Endodermal cell (in vitro differentiated cells): ENCODE measurements at places on chromosomes 7 and 10. TPM values are rescaled to one million over a fixed set of nuclear protein-coding genes. Genes with fewer than 3 reads are reported as not detected.

LIPJ gene
- 0.09 TPM in 1 of 3 replicates, not detected in the others for total RNA-seq

SCIN gene
- total RNA-seq = not detected in 3 replicates

DNA sequence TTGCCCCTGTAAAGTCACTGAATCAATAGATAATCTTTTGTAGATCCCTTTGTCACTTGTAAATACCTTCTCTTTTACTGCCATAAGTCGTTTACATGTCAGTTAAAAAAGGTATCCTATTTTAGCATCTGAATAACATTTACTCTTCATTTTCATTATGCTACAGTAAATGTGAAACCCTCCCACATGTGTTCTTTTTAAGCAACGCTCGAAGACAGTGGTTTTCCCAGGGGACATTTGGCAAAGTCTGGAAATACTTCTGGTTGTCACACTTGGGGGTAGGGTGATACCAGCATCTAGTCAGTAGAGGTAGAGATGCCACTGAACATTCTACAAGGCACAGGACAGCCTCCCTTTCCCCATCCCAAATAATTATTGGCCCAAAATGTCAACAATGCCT is 23.7 kb downstream of the ATAD1 start:
- DNase-seq = no peak

- DNase-seq = no peak
These were observed 348.2 kb downstream of the DNAJB6 start for GRCh38 chr7:157684909-157685429.

GRCh38 chr7:136501151-136501550 is 367.3 kb upstream of the CHRM2 start:
- no peak for DNase-seq
